A549 (cell line): ENCODE measurements at places on chromosomes 1 and 21.

DNA sequence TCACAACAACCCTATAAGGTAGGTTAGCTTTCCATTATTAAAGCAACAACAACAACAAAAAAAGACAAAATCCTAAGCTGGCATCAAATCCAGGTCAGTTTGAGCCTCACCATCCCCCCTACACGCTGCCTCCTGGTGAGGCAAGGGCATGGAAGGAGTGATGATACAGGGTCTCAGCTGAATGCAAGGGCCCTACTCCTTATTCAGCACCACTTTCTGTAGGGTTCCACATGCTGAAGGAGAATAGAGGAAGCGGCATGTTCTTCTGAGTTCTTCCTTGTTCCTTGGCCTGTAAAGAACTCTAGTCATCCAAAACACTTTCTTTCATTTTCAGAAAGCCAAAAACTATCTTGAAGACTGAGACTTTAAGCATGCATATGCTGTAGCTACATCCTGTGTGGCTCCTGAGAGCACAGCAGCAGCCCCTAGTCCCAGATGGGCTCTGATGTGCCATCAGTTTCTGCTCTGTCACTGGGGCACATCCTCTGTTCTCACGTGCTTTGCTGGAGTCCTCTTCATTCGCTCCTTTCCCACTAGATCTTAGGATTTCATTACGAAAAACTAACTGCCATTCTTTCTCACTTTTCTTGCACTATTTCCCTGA, 6.2 kb downstream of the ILDR2 start:
- no peak for DNase-seq

DNA sequence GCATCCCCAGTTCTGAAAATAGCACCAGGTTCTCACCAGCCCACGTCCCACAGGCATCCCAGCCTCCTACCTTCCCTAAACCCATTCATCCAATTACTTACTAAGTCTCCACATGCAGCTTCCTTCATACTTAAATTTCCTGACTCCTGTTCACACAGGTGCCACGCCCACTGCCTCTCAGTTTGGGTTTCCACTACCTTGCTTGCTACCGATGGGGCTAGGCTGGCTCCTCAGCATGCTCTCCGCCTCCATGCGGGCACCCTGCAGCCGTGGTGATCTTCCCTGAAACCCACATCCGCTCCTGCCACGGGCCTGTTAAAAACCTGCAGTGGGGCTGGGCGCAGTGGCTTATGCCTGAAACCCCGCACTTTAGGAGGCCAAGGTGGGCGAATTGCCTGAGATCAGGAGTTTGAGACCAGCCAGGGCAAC, 70.4 kb upstream of the ANGPTL1 start:
- DNase-seq, result no peak

DNA sequence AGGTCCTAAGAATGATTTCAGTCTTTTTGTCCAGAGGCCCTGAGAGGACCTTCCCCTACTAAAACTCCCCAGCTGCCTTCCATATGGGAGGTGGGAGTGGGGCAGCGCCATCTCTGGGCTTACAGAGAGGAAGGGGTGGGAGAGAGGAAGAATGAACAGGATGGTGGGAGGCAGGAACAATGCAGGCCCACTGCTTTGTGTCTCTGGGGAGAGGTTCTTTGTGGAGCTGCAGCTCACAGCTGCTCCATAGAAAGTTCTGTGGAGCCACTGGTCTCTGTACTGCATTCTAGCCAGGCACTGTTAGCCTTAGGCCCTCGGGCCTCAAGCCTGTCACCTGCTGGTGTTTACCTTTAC, 43.6 kb upstream of the A3GALT2 start:
- DNase-seq, result no peak

DNA sequence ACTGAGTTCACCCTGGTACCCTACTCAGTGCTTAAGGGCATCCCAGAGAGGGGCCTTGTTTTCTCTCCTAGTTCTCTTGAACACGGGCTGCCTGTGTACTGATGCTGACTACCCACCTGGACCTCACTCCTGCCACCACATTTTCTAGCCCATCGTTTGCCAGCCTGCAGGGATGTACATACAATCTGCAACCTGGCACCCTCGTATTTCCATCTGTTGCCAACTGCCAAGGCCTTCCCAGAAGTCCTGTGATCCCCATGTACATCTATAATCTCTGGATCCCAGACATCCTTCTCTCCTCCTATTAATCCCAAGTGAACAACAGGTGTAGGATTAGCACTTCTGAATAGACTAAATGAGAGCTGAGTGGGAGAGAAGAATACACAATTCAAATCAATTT, 212.0 kb downstream of the SLC45A1 start:
- no peak for DNase-seq

DNA sequence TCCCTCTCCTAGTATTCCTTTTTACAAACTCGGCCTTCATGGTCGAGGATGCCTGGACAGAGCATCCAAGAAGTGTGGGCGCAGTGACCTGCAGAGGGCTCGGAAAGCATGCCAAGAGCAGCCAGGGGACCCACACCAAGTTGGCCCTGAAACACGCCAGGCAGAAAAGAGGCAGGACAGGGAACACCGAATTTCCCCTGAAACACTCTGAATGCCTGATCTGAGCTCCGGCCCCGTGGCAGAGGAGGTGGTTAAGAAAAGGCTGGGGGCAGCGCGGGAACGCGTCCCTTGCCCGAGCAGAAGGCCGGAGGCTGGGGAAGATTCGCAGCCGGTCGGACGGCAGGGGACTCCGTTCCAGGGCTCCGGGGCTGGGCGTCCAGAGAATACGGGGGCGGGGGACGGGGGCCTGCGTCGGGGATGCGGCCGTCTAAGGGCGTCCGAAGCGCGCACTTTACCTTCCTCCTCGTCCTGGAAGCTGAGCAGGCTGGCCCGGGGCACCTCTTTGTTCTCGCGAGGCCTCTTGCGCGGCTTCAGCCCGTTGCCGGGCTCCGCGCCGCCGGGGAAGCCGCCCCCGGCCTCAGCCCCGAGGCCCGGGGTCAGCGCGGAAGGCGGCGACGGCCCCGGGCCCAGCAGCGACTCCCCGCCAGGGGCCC, 558 bp downstream of the PAXBP1 start:
- peak; percentile 46 for DNase-seq

GRCh38 chr1:97207868-97208267, 486.3 kb downstream of the PTBP2 start:
- DNase-seq, result no peak
